Renal cortex interstitium (tissue), 15 donors: ENCODE measurements at places on chromosomes 4 and X. TPM values are rescaled to one million over a fixed set of nuclear protein-coding genes. Genes with fewer than 3 reads are reported as not detected.

The GNL3L gene
- 19.7 TPM for polyA plus RNA-seq

DNA sequence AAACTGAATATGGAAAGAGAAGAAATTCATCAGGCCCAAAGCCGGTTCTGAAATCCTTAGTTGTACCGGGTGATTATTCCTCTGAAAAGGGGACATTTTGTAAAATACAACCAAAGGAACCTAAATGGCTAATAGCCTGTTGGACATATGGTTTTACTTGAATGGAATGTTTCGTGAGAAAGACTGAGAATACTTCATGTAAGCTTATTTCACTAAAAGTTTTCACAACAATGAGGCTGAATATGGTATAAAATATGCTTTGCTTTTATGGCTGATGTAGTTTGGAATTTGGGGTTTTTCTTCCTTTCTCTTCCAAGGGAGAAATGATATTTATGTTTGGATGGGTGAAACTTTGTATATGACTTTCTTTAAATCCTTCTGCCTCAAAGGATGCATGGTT lies 2.7 kb downstream of the GRIA3 start:
- DNase-seq, result no peak

The IQSEC2 gene
- 15.3 TPM for polyA plus RNA-seq

- no peak for DNase-seq
Measured at GRCh38 chrX:83509254-83509801, 1.2 kb downstream of the POU3F4 start.

The NMU gene
- 30.0 TPM for polyA plus RNA-seq

The MAGIX gene
- 6.9 TPM for polyA plus RNA-seq

DNA sequence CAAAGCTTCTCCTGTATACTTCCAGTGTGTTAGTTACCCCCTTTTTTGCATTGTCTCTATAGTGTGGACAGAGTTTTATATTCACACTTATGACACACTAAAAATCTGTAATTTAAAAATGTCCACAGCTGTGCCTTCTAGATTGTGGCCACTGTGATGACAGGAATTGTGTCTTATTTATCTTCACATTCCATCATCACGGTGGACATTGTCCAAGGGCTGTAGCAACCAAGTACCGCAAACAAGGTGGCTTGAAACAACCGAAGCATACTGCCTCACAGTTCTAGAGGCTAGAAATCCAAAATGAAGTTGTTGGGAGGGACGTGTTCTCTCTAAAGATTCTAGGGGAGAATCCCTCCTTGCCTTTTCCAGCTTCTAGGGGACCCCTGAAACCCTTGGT lies 32.3 kb downstream of the CHRNA9 start:
- DNase-seq, result no peak

- no peak for DNase-seq
Measured at GRCh38 chr4:680551-680927, 6.2 kb downstream of the MYL5 start.

- no peak for DNase-seq
Measured at GRCh38 chr4:10664408-10664807, 20.2 kb downstream of the CLNK start.
